ENCODE measurements at places on chromosomes 4 and X.

GRCh38 chr4:14742054-14742453, 260.2 kb upstream of the CPEB2 start:
- DNase-seq: no peak

DNA sequence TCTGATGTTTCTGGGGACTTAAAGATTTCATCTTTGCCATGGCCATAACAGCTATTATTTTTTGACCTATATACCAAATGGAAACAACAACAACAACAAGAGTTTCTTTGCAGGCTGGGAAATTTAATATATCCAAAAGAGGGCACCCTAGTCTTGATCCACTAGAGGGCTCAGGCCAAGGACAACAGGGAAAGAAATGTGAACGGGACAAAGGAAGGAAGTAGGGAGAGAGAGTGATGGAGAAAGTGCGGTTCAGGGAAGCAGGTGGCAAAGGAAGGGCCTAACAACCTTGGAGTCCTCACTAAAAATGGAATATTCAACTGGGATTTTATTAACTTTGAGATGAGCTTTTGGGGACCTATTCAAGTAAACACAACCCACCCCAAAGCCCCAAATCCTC, 67.8 kb upstream of the SCML1 start:
- no peak for DNase-seq

GRCh38 chrX:64975491-64975890, 759 bp downstream of the ZC4H2 start:
- DNase-seq: peak; percentile 1

DNA sequence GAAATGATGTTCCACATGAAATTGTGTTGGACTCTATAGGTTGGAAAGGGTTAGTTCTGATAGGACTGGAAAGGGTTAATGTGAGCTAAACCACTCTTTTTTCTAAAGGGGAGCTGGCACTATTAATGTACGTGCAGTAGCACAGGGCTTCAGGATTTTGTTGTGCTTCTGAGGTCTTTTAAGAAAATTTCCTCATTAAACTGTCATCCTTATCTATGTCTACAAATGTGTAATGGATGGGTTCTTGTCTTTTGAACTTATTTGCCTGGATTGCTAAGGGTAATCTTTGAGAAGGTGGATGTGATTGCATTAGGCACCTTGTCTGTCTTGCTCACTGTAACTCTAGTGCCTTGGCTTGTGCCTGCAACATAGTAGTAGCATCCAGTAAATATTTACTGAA, 106.0 kb upstream of the SLC4A4 start:
- DNase-seq: no peak

- DNase-seq: no peak
Measured at GRCh38 chr4:151690164-151690870, 70.5 kb downstream of the GATB start.

GRCh38 chr4:109334129-109335105, 32.0 kb upstream of the COL25A1 start:
- no peak for DNase-seq

GRCh38 chr4:121873604-121874003, 3.3 kb upstream of the BBS7 start:
- DNase-seq: no peak

- DNase-seq: no peak
Measured at GRCh38 chr4:182555997-182556418, 312.8 kb downstream of the TENM3 start.

DNA sequence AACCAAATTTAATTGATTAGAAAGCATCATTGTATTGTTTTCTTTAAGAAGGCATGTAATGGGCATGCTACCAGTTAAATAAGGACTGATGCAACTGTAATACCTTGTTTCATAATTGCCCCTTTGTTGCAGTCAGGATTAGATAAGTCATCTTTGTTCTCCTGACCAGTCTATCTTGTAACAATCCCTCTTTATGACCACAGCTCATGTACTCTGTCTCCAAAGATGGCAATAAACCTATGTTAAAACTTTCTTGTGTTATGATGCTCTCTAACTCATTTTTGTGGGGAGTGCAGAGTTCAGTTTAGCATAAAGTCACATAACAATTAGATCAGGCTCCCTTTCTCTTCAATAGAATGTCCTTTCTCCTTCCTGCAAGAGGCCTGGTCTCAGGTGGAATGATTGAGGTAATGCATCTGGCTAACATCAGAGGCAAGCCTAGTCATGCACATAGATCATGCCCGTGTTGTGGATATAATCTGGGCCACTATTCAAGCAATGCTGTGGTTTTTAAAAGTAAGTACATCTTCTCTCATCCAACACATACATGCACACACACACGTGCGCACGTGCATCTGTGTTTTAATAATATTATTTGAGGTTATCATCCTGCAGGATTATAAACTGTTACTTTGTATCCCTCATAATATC, 45.6 kb downstream of the TMEM154 start:
- no peak for DNase-seq

GRCh38 chrX:30714138-30714537, 60.9 kb downstream of the GK start:
- DNase-seq: no peak

DNA sequence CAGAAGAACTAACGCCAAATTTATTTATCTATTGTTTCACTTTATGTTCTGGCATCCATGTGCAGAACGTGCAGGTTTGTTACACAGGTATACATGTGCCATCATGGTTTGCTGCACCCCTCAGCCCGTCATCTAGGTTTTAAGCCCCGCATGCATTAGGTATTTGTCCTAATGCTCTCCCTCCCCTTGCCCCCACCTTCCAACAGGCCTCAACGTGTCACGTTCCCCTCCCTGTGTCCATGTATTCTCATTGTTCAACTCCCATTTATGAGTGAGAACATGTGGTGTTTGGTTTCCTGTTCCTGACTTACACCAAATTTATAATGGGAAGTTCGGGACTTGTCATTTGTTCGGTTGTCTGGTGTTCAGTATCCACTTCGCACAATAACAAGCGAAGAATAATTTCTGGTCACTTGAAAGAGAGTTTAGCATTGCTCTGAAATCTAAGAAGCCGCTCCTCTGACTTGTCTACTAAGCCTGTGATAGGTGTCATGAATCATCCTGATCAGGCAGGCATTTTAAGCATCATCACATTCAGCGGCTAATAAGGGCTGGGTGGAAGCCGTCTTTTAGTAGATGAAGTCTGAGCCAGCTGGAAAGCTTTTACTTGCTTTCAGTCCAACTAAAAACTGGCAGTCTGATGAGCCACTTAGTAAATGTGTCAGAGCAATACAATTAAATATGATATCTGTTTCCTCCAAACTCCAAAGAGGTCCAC, 1065.7 kb upstream of the PABPC4L start:
- no peak for DNase-seq

- DNase-seq: no peak
Measured at GRCh38 chr4:121069430-121069829, 2.9 kb downstream of the NDNF start.

- DNase-seq: no peak
Measured at GRCh38 chr4:68817386-68817785, 1.6 kb downstream of the UGT2B10 start.

DNA sequence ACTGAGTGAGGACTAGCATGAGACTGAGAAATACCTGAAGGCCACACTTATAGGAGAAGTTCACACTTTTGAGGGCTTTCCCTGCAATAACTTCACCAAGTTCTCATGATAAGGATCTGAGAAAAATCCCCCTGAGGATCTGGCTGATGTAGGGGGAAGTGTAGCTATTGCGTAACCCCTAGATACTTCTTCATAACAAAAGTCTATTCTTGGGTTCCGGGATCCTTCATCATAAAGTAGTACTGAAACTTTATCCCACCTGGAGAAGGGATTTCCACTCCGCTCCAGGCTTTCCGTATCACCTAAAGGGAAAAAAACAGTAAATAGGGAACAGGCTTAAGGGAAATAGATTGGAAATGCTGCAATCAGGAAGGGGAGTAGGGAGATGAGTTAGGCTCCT, 13.3 kb downstream of the USP27X start:
- no peak for DNase-seq

GRCh38 chr4:147578051-147578476, 39.1 kb upstream of the TMEM184C start:
- no peak for DNase-seq

DNA sequence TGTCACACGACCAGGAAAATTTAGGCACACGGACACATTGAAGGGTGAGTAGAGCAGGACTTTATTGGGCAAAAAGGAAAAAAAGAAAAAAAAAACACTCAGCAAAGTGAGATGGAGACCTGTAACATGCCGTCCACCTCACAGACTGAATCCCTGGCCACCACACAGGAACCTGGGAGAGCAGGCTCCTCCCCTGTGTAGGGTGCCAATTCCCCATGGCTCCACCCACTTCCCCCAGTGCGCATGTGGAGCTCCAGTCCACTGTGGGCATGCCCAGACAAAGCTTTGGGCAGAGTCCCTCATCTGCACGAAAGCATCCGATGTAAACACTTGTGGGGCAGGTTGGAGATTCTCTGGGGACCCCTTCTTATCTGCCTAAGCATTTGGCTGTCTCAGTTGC, 23.6 kb upstream of the CBR4 start:
- no peak for DNase-seq

DNA sequence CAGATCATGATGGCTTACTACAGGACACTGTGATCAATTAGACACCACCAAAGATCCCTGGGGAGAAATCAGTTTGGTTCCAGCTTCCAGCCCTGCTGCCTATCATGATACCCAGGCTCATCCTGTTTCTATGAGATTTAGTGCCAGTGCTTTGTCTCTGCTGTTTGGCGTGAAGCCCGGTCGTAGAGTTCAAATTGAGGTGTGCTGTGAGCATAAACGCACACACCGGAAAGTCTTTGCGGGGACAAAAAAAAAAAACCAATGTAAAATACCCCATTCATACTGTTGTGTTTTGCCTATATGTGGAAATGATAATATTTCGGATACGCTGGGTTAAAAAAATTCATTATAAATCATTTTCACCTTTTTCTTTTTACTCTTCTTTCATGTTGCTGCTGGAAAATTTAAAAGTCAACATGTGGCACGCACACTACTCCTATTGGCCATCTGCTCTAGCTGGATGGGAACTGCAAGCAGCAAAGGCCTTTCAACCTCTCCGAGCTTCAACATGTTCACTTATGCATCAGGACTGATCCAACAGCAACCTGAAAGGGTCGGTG, 607 bp upstream of the DKC1 start:
- no peak for DNase-seq

DNA sequence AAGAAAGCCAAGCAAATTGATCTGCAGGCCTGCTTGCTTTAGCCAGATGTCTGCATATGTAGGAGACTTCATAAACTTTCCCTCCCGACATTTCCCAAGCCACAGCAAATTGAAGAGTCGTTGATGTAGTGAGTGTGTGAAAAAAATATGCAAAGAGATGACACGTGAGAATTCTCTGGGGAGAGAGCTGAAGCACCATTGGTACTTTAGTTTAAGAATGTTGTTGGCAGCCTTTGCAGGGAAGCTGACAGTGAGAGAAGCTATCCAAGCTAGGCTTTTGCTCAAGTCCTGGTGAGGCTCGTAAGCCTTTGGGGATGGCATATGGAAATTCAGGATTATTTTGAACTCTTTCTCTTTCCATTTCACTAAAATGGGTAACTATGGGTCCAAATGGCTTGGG, 87.5 kb downstream of the GLRA2 start:
- DNase-seq: no peak

- no peak for DNase-seq
Measured at GRCh38 chr4:122917731-122918130, 4.7 kb downstream of the NUDT6 start.

DNA sequence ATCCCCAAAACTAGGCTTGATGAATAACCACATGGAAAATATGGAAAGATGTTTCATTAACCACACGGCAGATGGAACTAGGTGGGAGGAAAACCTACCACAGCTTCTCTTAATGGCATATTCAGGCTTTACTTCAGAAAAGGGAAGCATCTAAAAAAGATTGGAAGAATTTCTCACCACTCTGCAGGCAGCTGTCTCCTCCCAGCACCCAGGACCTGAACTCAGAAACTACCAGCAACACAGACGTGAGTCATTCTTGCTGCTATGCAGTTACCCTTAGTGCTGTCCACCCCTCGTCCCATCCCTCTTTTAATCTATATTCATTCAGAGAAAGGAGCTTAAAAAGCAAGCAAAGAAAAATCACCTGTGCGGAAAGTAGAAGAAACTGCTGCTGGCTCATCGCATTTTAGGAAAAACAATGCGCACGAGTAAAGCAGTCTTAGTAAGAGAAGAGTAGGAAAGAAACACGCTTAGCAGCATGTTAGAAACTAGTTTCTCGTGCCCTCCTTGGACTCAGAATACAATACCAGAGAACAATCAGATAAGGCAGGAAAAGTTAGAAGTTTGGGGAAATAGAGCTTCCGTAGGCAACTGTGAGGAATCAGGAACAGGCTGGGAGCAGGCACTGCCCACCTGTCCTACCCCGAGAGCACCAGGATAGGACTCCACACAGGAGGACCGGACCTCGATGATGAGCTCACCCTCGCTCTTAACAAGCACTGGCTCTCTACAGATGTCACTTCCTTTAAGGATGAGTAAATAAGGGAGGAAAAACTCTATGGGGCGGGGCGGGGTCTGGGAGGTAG, 48.1 kb upstream of the ENPP6 start:
- no peak for DNase-seq

GRCh38 chrX:2859197-2859797, 30.6 kb downstream of the GYG2 start:
- DNase-seq: no peak

DNA sequence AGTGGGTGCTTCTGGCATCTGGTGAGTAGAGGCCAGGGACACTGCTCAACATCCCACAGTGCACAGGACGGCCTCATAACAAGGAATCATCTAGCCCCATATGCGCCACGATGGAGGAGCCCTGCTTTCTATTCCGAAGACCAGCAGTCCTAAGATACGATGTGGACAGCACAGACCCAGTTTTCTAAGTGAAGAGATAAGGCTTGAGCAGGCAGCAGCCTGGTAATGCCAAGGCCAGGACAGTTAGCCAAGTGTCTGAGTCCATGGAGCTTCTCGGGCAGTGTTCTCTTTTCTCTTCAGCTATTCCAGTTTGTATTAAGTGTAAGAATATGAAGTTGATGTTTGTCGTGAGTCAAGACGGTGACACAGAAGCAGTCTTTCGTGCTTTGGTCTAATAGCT, 112.7 kb downstream of the TBL1X start:
- no peak for DNase-seq

DNA sequence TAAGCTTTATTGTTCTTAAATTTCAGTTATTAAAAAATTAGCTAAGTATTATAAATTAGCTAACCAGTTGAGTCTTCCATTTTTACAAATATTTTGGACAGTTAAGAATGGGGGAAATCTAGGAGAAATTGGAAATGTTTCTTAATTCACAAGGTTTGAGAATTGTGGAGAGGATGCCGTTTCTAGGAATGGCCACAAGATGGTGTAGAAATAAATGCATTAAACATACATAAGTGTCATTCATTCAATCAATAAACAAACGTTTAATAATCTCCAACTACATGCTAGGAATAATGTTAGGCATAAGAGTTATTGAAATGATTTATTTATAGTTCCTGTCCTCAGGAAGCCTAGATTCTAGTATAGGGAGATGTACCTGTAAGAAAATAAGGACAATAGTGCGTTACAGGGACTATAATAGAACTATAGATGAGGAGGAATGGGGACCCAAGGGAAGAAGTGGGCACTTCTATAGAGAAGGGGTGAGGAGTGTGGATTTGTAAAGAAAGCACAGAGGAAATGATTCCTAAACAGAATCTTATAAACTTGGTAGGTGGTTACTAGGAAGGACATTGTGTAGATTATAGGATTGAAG, 195.7 kb upstream of the ANK2 start:
- DNase-seq: no peak

Data from activated CD4-positive, alpha-beta T cell treated with anti-CD3 and anti-CD28 coated beads for 4 hours (primary cell).